G401 (cell line): ENCODE measurements at places on chromosomes 16 and 17.

GRCh38 chr17:81160747-81161453, 4.4 kb upstream of the PVALEF start:
- DNase-seq, result peak; percentile 30

DNA sequence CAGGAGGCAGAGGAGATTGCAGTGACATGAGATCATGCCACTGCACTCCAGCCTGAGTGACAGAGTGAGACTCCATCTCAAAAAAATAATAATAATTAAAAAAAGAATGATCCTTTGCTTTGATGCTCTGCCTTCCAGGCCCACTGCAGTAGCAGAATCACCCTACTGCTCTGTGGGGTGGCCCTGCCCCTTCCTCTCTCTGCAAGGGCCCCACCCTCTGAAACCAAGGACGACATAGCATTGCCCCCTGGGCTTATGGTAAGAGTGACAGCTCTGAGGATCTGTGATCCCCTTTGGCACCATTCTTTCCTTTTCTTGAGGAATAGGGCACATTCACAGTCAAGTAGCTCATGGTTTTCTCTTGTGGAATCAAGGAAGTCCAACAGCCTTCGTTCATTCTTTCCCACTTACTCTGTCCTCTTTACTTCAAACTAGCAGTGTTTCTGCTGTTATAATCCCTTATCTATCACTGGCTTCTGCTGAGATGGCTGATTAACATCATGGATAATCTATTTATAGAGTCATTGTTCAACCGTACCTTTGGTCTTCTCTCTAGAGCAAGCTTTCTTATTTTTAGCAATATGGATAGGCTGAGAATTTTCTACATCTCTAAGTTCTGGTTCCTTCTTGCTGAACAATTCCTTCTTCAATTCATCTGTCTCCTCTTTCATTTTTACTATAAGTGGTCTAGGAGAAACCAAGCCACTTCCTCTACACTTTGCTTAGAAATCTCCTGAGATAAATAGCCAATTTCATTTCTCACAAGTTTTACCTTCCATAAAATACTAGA, 14.1 kb downstream of the RAD51C start:
- no peak for DNase-seq

DNA sequence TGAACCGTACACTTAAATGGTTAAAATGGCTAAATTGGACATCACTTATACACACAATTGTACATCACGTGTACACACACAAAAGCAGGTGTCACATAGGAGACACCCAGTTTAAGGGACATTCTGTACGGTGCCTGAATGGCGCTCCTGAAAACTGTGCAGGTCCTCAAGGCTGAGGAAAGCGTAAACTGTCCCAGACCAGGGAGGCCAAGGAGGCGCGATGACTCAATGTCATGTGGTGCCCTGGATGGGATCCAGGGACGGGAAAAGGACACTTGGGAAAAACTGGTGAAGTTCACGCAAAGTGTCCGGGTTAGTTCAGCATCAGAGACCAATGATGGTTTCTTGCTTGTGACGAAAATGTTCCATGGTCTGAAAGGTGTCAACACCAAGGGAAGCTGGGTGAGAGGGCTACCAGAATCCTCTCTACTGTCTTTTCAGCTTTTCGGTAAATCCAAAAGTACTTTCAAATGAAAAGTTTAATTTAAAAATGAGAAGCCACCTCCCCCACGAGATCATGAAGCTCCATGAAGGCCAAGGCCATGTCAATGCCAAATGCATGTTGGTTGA, 112.2 kb downstream of the CMIP start:
- DNase-seq, result no peak

- DNase-seq, result no peak
Measured at GRCh38 chr17:62693616-62694409, 66.3 kb downstream of the MRC2 start.

GRCh38 chr17:48755356-48755755, 26.8 kb upstream of the HOXB13 start:
- DNase-seq, result no peak

DNA sequence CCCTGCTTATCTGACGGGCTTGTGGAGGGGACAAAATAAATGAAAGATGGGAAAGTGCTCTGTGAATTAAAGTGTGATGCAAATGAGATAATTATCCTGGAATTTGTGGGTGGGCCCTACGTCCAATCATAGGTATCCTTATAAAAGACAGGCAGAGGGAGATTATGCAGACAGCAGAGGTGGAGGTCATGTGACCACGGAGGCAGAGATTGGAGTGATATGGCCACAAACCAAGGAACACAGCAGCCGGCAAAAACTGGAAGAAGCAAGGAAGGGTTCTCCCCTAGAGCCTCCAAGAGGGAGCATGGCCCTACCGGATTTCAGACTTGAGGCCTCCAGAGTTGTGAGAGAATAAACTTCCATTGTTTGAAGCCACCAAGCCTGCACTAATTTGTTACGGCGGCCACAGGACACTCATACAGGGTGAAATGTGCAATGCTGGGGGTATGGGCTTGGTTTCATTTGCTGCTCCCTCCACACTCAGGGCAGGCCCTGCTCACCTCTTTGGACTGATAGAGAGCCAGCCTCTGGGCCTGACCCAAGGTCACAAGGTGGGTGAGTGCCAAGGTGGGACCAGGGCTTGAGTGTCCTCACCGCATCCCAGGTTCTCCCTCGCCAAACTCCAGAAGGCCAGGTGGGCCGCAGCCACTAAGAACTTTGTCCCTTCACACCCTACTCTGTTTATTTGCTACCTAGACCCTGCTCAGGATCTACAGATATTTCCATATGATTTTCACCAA, 149.6 kb upstream of the TNRC6C start:
- no peak for DNase-seq

GRCh38 chr16:86364653-86365380, 145.5 kb upstream of the FOXF1 start:
- DNase-seq, result no peak

DNA sequence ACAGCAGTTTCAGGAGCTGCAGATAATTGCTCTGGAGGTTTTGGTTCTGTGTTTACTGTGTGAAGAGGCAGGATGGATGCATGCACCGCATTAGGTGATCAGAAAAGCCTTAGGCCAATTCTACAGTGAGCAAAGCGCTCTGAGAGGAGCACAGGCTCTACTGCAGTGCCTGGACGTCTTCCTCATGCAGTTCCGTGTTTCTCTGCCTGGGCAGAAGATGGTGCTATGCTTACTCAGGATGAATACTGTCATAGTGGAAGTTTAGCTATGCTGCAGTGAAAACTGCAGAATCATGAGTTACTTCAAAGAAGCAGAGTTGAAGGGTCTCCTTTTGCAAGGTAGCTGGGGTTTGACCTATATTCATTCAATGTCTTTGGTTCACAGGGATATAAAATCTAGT, 1012.4 kb downstream of the KCNJ18 start:
- DNase-seq, result no peak

DNA sequence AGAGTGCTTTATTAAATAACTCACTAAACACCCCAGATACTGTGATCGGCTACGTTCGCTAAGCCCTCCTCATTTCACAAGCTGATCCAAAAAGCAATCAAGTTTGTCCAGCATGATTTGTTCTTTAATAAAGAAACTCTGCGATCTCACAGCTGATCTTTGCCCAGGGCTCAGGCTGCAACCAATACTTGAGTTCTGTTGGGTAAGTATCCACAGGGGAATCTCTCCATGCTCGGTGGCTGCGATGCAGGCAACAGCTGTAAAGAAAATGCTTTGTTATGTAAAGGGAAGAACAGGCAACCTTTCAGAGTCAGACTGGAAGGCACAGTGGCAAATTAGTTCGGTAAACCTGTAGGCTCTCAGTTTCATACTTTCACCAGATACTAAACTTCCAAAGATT, 67.5 kb downstream of the SHISA6 start:
- no peak for DNase-seq

GRCh38 chr17:55161935-55162555, 102.7 kb upstream of the HLF start:
- DNase-seq, result no peak

- no peak for DNase-seq
Measured at GRCh38 chr16:17555176-17555575, 84.4 kb upstream of the XYLT1 start.

- peak; percentile 24 for DNase-seq
Measured at GRCh38 chr17:76438906-76439305, 14.0 kb downstream of the UBE2O start.

- no peak for DNase-seq
Measured at GRCh38 chr17:58382872-58383242, 30.9 kb upstream of the SUPT4H1 start.

- DNase-seq, result peak; percentile 76
Measured at GRCh38 chr16:10521681-10522274, 58.6 kb downstream of the EMP2 start.

DNA sequence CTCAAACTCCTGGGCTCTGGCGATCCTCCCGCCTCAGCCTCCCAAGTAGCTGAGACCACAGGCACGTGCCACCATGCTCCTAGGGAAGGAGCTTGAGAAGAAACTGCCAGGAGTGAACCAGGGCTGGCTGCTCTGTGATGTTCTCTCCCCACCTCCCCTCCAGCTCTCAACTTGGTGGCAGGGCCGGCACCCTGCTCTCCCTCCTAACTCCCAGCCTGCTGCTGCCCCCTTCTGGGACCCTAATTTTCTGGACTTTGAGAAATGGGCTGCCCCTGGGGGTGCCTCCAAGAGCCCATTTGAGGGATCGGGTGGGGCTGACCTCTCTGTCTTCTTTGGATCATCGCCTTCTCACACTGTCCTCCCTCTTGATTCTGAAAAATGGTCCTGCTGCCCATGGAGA, 14.9 kb upstream of the STAT3 start:
- DNase-seq, result no peak

GRCh38 chr16:78703936-78704335, 604.5 kb downstream of the WWOX start:
- DNase-seq, result no peak

DNA sequence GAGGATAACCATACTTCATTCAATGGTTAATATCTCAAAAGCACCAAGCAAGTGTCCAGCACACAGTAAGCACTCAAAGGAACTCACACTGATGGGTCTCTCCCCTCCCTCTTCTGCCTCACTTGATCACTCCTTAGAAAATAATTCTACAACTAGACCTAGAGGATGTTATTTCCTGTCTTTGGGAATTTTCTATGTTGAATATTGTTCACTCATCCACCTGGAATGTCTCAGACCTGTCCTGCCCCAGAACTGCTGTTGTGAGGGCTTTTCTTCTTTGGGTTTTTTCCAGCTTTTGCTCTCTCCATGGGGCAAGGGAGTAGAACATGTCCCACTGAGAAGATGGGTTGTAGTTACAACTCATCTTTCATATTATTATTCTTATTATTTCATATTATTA, 25.3 kb downstream of the NXPH3 start:
- no peak for DNase-seq

- DNase-seq, result no peak
Measured at GRCh38 chr17:64424324-64424849, 24.5 kb upstream of the MILR1 start.

DNA sequence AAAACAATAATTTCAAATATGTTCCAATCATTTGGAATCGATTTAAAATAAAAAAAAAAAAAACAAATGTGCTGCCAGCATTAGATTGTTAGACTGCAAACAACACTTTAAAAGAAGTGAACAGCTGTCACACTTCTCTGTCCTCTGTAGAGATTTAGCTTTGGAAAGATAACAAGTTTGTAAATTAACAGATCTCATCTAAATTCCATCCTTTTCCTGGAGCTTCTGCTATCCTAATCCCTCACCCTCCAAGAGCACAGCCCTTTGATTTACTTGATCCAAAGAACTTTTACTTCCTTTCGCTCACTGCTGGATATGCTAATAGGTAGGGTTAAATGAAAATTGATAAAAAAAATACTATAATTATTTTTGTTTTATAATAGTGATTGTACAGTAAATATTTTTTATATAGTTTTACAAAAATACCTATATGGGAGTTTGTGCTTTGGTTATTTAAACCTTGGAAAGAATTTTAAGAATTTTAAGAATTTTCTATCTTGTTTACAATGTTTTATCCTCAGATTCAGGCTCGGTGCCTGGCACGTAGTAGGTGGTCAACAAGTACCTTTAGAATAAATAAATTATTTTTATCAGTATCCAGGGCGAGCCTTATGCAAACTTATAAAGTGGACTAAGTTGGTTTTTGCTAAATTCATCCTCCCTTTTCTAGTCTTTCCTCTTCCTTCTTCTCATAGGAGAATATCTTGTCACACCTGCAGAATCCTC, 21.6 kb downstream of the MAP2K6 start:
- DNase-seq, result no peak

GRCh38 chr17:17221329-17221728, 15.2 kb upstream of the PLD6 start:
- peak; percentile 82 for DNase-seq

- no peak for DNase-seq
Measured at GRCh38 chr17:17119533-17119932, 77.3 kb downstream of the MPRIP start.

- peak; percentile 47 for DNase-seq
Measured at GRCh38 chr16:57167953-57168352, 17.9 kb downstream of the PSME3IP1 start.

GRCh38 chr17:75692976-75693375, 25.8 kb downstream of the SAP30BP start:
- peak; percentile 70 for DNase-seq

- no peak for DNase-seq
Measured at GRCh38 chr16:67349172-67349571, 22.6 kb downstream of the LRRC36 start.

DNA sequence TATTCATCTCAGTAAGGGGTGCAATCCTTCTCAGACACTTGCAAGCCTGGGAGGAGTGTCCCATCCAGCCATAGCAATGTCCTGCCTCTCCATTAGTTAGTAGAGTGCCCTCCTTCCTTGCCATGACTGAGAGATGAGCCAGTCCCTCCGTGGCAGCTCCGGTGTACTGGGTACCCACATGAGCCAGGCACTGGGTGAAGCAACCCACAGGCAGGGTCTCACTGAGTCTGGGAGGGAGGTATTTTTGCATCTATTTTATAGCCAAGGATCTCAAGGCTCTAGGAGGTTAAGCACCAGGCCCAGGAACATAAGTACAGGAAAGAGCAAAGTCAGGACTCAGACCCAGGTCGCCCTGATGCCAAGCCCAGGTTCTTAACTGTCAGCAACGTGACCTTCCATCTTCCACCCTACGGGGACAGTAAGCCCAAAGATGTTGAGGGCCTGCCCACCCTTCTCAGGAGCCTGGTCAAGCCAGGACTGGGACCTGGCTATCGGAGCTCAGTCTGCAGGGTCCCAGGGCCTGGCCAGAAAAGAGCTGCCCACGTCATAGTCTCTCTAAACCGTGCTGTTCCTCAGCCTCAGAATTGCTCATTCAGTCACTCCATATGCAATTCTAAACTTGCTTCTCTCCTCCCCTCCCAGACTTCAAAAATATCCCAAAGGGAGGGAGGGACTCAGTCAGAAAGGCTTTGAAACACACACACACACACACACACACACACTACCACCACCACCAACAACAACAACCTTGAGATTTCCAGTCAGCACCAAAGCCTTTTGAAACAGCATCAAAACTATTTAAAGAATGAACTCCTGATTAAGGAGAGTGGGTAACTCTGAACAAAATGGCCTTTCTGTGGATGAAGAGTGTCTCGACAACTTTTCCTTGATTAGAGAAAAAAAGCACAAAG, 16.6 kb downstream of the NOS2 start:
- no peak for DNase-seq
